ENCODE measurements at places on chromosomes 2 and 18.

GRCh38 chr2:20051532-20052228 is at the start of gene LAPTM4A:
Gene LAPTM4A, minus strand, starts transcription at chr2:20051628. Its CDS starts 108 bp downstream, at chr2:20051520.
- peak; percentile 97 for DNase-seq

GRCh38 chr2:128311216-128311754 is 7.4 kb downstream of the HS6ST1 start:
- DNase-seq = no peak

DNA sequence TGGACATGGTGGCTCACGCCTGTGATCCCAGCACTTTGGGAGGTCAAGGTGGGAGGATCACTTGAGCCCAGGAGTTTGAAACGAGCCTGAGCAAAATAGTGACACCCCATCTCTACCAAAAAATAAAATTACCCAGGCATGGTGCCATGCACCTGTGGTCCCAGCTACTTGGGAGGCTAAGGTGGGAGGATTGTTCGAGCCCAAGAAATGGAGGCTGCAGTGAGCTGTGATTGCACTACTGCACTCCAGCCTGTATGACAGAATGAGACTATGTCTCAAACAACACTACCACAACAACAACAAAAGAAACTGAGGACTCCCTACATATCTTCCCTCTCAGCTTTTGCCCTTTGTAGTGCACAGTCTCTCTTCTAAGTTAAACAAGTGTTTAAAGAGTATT is 53.3 kb upstream of the UPP2 start:
- DNase-seq = no peak

- no peak for DNase-seq
These were observed 83.6 kb downstream of the FHOD3 start for GRCh38 chr18:36381075-36381474.

GRCh38 chr18:48154828-48155227 is 224.4 kb upstream of the SMAD2 start:
- no peak for DNase-seq

DNA sequence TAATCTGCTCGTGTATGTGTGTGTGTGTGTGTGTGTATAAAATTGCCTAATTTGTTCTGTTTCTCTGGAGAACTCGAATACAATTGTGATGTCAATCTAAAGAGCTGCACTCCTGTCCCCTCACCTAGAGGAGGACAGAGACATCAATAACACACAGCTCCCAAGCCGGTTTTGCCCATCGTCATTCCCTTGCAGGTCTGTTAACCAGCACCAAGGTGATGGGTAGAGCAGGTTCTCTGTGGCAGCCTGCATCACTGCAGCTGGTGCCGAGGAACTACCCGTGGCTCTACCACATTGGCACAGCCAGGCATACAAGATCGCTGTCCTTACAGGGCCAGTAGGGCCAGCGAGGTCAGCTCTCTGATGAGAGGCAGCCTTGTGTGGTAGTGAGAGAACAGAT is 41.0 kb downstream of the LBH start:
- no peak for DNase-seq

DNA sequence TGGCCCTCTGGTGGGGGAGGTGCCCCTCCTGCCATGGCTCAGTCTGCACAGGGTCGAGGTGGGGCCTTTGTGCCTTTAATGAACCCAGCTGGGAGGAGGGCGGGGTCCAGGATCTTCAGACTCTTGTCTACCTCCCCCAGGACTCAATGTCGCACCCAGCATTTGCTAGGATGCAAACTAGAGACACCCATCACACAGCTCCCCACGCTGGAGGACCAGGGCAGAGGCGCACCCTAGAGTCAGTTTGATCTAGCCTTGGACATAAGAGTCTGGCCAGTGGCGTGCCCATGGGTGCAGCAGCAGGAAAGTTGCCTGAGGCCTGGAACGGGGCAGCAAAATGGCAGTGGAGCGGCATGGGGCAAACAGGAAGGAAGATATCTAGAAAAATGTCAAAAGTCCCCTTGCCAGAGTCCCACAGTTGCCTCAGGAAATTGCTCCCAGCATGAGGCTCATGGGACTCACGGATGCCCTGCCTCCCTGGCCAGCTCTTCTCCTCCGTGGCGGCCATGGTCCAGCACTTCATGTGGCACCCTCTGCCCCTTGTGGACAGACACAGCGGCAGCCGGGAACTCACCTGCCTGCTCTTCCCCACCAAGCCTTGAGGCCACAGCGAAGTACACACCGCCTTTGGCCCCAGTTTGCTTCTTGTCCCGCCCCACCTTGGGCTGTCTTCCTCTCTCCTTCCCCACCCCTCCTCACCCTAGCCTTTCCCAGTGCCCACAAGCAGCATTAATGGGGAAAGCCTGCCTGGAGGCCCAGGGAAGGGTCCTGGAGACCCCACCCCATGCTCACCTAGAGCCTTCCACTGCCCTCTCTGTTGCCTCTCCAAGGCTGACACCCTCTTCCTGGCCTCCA is 17.7 kb downstream of the SH2D6 start:
- DNase-seq = no peak

DNA sequence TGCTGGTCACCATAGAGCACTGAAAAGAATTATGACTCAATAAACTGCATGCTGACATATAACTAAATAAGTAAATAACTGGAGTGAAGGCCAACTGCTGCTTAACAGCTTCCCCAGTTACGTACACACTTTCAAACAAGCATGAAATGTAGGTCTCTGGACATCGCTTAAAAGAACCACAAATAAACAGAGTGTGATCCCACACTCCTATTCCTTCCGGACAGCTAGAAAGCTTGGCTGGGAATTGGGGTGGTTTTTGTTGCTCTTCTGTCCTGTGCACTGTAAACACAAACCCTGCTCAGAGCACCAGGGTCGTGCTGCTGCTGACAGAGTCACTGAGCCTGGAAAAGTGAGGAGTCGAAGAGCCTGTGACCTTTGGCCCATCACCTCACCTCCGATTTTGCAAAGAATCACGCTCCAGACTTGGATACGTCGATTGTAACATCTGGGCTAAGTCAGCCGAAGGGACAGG is 162.7 kb upstream of the NT5C1B start:
- no peak for DNase-seq

GRCh38 chr18:22172594-22173049 is 3.2 kb downstream of the GATA6 start:
- no peak for DNase-seq

GRCh38 chr2:71746946-71747501 is 293.7 kb downstream of the DYSF start:
- DNase-seq = no peak

GRCh38 chr2:234771980-234772732 is 179.7 kb upstream of the SH3BP4 start:
- DNase-seq = no peak

- no peak for DNase-seq
These were observed 26.1 kb downstream of the KCTD18 start for GRCh38 chr2:200483729-200484198.

GRCh38 chr2:15160201-15160991 is 400.7 kb downstream of the NBAS start:
- no peak for DNase-seq

GRCh38 chr2:105845976-105846375 is 101.3 kb downstream of the NCK2 start:
- no peak for DNase-seq

- DNase-seq = no peak
These were observed 8.4 kb upstream of the SERPINB8 start for GRCh38 chr18:63961435-63961980.

GRCh38 chr2:118669654-118670053 is 177.8 kb downstream of the EN1 start:
- no peak for DNase-seq

DNA sequence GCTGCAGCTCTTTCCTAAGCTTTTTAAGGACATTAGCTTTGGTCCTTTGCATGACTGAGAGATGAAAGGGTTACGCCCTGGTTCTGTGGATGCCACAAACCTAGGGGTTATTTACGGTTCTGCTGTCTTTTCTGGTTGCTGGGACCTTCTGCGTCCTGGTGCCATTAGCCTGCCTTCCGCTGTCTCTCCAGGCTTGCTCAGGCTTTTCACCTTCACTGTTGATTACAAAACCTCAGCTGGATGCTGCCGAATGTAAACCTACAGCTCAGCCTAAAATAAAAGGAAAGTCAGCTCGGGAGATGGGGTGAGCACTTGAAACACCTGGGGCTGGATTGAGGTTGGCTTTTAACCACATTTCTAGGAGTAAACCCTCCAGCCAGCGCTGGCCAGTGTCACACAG is 130.9 kb upstream of the ARHGAP28 start:
- DNase-seq = no peak

GRCh38 chr2:183427558-183427957 is 303.3 kb downstream of the NUP35 start:
- no peak for DNase-seq

GRCh38 chr2:29655391-29656086 is 265.8 kb downstream of the ALK start:
- DNase-seq = no peak

DNA sequence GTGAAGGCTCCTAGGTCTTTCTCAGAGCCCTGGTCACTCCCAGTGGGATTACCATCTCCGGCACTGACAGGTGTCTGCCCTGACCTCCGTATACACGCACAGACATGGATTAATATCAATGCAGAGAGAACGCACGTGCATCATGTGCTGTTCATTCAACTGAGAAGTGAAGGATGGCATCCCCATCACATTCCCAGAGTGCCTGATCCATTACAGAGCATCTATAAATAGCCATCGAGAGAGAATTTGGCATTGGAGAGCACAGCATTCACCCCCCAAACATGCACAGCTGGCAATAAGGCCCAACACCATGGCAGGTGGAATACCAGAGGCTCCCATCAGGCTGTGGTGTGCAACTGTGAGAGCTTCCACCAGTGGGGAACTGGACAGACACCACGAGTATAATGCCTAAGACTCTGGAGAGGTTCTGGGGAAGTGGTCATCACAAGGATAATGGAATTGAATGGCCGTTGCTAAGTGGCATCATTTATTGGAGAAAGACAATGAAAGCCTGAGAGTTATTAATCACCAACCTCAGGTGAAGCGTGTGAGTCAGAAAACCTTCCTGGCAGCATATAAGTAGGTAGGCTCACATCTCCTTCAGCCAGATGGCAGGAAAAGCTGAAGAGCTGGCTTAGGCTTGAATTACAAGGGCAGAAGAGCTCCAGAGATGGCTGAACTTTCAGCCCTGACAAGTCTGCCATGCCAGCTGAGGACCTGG is 244.5 kb upstream of the ID2 start:
- DNase-seq = no peak

DNA sequence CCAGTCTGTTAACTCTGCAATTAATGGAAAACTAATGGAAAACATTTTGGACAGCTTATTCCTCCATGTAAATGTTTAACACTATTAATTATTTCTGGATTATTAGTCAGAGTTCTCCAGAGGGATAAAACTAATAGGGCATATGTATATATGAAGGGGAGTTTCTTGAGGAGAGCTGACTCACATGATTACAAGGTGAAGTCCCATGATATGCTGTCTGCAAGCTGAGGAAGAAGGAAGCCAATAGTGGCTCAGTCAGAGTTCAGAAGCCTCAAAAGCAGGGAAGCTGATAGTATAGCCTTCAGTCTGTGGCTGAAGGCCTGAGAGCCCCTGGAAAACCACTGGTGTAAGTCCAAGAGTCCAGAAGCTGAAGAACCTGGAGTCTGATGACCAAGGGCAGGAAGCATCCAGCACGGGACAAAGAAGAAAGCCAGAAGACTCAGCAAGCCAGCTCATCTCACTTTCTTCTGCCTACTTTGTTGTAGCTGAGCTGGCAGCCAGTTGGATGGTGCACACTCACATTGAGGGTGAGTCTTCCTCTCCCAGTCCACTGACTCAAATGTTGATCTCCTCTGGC is 136.0 kb downstream of the PTH2R start:
- DNase-seq = no peak

DNA sequence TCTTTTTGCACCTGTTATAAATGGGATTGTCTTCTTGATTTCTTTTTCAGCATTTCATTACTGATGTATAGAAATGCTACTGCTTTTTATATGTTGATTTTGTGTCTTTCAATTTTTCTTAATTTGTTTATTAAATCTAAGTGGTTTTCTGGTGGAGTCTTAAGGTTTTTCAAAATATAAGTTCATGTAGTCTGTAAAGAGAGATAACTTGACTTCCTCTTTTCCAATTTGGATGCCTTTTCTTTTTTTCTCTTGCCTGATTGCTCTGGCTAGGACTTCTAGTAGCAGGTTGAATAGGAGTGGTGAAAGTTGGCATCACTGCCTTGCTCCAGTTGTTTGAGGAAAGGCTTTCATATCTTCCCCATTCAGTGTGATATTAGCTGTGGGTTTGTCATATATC is 28.6 kb upstream of the GALNT5 start:
- DNase-seq = no peak

DNA sequence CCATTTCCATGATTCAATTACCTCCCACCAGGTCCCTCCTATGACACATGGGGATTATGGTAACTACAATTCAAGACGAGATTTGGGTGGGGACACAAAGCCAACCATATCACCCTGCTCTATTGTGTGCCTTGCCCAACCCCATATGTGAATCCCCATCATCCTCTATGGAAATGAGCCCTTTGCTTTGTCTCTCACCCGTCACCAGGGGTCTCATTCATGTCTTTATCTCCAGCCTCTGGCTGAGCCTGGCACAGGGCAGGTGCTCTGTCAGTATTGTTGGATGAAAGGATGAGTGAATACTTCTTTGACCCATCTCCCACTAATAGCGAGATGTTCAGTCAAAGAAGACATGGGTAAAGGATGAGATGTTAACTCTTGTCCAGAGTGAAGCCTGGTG is 116.6 kb upstream of the LGALSL start:
- no peak for DNase-seq

DNA sequence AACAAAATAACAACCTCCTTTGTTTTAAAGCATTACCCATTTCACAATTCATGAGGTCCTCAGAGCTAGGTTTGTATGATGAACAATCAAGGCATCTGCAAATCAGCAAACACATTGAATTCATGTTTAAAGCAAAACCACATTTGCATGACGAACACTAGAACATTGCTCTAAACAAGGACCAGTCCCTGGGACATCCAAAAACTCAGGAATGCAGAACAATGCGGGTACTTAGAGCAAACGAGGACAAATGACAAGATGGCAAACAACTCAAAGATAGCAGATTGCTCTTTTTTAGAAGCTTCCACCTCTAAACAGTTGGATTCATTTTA is 45.7 kb upstream of the RALBP1 start:
- DNase-seq = no peak

- no peak for DNase-seq
These were observed 616.1 kb upstream of the PKDCC start for GRCh38 chr2:41431756-41432155.

GRCh38 chr2:231123362-231123898 is 1.4 kb downstream of the HTR2B start:
- DNase-seq = no peak

GRCh38 chr2:203951366-203951902 is 14.9 kb downstream of the ICOS start:
- DNase-seq = no peak

- no peak for DNase-seq
These were observed 83.2 kb upstream of the RND3 start for GRCh38 chr2:150570712-150571111.

GRCh38 chr2:72130659-72131360 is 16.9 kb downstream of the CYP26B1 start:
- DNase-seq = peak; percentile 7

- no peak for DNase-seq
These were observed 18.5 kb downstream of the REL start for GRCh38 chr2:60899892-60900249.

- DNase-seq = no peak
These were observed 47.1 kb downstream of the RPRD1A start for GRCh38 chr18:36020174-36020711.

GRCh38 chr2:155250800-155251199 is 552.3 kb downstream of the KCNJ3 start:
- no peak for DNase-seq

All from activated CD8-positive, alpha-beta memory T cell treated with anti-CD3 and anti-CD28 coated beads, Interleukin-2, amount 50 U/mL, for 48 hours (primary cell).